ENCODE measurements at places on chromosomes 6 and 20.
A peak's percentile ranks its signal among the peaks of the same experiment; 100 is the strongest.

DNA sequence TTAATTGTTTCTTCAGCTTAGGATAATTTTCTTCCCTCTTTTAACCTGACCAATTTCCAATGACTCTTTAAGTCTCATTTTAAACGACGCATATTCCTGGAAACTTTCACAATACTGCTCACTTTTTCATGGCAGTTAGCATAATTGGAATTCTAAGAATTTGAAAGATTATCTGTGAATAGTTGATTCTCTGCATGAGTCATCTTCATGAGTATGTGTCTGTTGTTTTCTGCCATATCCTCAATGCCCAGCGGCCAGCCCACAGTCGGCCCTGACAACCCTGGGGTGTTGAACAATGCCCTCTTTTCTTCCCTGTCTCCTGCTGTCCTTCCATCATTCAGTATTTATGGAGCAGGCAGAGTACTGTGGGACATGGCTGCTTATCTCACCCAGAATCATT is 554.2 kb downstream of the CDH26 start:
- no peak for DNase-seq

DNA sequence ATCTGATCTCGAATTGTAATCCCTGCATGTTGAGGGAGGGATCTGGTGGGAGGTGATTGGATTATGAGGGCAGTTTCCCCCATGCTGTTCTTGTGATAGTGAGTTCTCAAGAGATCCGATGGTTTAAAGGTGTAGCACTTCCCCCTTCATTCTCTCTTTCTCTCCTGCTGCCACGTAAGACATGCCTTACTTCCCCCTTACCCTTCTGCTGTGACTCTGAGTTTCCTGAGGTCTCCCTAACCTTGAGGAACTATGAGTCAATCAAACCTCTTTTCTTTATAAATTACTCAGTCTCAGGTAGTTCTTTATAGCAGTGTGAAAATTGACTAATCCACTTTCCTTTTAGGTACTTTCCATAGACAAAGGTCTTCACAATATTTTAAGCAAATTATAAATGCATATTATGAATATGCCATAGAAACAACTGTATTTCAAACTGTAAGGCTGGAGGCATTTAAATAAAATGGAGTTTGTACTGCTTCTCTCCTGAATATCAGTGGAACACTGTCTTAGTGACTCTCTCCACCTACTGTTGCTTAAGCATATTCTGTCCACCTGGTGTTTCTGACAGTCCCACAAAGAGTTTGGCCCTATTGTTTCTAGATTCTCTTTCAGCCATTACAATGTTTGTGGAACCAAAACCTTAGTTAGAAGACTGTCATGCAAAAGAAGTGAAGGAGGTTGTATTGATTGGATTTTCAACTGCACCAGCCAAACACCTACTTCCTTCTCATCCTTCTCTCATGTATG is 24.3 kb upstream of the IL17A start:
- DNase-seq, result no peak

DNA sequence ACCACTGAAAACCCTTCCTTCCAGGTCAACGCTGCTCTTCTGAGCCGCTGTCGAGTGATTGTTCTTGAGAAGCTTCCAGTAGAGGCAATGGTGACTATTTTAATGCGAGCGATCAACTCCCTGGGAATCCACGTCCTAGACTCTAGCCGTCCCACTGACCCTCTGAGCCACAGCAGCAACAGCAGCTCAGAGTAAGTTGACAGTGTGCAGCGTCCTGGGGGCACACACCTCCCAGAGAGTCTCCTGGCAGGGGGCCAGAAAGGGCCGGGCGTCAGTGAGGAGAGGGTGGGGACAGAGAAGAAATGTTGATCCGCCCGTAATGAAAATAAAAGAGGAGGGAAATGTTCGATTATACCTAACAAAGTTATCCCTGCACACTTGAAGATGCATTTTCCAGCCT is 5.0 kb downstream of the WRNIP1 start:
- no peak for DNase-seq

DNA sequence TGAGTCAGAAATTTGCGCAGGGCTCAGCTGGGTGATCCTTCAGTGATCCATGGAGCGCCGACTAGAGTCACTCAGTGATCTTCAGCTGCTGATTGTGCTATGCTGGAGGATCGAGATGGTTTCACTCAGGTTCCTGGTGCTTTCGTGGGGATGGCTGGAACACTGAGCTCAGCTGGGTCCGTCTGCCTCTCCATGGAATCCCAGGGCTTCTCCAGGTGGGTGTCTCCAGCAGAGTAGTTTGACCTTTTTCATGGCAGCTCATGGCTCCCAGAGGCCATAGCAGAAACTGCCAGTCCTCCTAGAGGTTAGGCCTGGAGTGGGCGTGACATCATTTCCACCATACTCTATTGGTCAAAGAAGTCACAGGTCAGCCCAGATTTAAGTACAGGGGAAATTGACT is 88.8 kb upstream of the SIRPA start:
- DNase-seq, result no peak

- DNase-seq, result peak; percentile 74
These were observed 6.6 kb upstream of the GUCA1A start for GRCh38 chr6:42166444-42167141.

DNA sequence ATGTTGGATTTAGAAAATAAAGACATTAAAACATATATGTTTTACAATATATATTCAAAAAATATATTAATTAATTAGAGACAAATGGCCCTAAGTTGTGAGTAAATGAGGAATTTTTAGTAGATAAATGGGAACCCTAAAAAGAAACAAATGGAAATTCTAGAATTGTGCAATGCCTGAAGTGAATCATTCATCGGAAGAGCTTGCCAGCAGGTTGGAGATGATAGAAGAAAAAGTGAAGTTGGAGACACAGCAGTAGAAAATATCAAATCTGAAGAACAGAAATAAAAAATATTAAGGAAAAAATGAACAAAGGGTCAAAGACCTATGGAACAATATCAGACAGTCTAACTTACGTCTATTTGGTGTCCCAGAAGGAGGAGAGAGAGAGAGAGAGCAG is 109.4 kb upstream of the NEDD9 start:
- no peak for DNase-seq

DNA sequence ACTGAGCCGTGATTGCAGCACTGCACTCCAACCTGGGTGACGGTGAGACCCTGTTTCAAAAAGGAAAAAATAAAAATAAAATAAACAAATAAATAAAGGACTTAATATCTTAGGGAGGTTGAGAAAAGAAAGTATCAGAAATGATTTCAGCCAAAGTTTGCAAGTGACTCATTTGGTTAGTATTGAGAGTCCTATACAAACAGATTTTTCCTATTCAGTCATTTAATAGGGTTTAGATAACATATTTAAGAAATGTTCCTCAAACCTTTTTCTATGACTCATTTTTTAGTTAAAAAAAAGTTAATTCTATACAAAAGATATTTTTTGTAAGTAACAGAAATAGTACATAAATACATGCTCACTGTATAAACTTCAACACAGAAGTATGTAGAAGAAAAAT is 235.1 kb downstream of the GJA1 start:
- DNase-seq, result no peak

GRCh38 chr20:19742974-19743639 is 15.0 kb upstream of the RIN2 start:
- peak; percentile 36 for DNase-seq

DNA sequence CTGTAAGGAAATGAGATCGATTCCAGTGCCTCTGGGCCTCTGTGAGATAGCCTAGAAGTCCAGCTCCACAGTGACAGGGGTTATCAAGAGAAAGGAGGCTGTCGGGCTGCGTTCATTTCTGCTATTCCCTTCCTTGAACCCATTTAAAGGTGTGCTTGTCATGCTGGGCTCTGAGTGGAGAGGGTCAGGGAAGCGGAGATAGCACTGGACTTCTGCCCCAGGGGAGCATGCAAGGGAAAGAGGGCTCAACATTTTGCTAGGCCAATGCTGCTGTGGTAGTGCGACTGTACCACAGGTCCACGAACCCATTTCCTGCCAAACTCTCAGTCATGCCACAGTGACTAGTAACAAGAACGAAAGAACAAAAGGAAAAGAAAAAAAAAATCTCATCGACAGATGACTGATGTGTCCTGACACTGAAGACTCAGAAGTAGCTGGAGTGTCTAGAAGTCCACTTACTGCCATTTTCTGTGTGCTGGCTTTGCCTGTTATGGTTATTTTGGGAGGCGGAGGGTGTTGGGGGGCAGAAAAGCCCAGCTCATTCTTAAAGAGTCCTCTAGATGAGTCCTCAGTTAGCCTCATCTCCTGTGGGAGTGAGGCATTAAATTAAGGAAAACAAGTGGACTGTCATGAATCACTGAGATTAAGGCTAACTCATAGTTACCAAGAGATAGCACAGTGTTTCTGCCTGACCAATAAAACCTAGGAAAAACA is 8.1 kb downstream of the NEDD9 start:
- DNase-seq, result no peak

GRCh38 chr20:23493172-23493772 is 2.4 kb downstream of the CST8 start:
- no peak for DNase-seq

DNA sequence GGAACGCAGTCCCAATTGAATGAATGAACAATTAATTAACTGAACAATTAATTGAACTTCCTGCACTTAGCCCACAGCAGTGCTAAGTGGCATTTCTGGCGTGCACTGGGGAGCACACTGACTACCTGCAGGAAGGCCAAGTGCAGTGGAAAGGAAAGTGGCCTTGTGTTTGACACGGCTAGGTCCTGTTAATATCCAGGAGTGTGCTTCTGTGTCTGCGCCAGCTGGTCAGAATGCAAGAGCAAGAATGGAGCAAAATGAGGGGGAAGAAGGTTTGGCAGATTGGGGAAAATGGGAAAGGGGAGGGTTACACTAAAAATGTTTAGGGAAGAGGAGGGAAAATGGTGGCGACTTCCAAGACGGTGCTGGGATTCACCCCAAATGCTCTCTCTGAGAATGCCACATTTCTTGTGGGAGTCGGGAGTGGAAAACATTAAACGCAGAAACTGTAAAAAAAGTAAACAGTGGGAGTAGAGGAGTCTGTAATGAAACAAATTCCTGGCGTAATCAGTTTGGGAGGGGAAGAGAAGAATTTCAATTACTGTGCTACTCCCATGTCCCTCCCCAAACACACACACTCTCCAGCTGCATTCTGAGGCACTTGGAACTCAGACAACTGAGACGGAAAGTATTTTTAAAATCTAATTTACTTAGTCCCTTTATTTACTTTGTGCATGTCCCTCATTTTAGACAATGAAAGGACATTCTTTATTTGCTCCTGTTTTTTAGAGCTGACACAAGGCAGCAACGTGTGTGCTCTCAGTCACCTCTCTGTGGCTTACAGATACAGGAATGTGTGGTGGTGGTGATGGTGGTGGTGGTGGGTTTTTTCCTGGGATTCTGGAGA is 64.1 kb downstream of the CLIC5 start:
- no peak for DNase-seq

GRCh38 chr6:165663377-165663735 is 315 bp upstream of the PDE10A start:
- no peak for DNase-seq

DNA sequence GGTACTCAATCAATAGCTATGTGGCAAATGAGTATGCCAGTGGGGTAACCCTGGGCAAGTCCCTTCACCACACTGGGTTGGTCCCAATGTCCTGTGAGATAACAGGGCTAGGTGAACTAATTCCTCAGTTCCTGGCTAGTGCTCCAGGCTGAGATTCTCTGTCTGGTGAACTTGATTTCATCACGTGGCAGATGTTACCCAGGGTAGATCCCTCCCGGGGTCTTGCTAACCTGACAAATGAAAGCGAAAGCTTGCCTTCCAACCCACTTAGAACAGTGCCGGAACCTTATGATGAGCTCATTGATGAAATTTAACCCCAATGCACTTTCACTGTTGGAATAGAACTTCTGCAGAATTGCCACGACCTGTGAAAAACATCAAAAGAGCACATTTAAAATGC is 6.6 kb upstream of the ANKRD60 start:
- DNase-seq, result no peak

- DNase-seq, result no peak
These were observed 610.4 kb upstream of the IMPG1 start for GRCh38 chr6:76682842-76683241.

DNA sequence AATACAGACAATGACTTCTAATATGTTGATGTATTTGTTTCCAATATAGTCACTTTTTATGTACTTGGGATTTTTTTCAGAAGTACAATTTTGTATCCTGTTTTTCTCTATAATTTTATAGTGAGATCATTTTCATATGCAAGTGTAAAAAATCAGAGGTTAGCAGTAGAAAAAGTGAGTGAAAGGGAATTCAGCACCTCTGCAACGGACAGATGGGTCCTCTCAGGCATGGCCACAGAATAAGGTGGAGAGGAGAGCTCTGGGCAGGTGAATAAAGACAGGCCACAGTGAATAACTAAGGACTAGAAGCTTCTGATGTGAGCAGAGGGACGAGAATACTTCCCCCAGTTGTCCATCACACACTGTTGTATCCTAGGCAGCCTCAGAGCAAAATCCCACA is 210.1 kb upstream of the CNR1 start:
- DNase-seq, result no peak

DNA sequence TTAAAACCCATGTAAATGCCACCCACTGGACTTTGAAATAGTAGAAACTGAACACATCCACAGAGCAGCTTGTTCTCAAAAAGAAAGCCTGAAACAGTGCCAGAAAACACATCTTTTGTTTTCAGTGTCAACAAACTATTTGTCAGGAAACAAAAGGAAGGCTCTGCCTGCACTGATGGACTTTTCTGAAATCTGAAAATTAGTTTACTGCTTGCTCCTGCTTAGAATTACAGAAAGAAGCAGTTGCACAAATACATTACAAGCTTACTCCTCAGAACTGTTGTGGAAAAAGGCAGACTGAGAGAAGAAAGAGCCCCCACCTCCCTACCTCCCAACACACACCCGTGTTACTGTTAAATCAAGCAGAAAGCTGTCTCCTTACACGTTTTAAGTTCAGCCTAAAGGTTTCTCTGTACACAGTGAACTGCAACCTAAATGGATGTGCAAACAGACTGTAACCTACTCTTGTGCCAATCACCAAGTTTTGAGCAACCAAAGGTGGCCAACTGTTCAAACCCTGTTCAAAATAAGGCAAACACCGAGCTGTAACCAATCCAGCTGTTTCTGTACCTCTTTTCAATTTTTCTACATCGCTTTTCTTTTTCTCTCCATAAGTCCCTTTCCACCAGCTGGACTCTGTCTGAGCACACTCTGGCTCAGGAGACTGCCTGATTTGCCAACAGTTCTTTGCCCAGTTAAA is 43.7 kb downstream of the FRK start:
- no peak for DNase-seq

GRCh38 chr6:67757465-67758033 is 877.5 kb upstream of the ADGRB3 start:
- DNase-seq, result no peak

DNA sequence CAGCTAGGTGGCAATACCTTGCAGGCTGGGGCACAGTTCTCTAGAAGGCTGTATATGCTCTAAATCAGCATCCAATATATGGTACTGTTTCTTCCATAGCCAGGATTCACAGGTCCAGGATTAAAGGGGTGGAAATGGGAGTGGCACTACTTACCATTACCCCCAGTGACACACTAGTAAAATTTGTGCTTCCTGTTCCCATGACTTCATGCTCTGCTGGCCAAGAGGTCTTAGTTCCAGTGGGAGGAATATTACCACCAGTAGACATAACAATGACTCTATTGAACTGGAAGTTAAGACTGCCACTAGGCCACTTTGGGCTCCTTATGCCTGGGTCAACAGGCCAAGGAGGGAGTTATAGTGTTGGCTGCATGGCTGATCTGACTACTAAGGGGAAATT is 174.3 kb upstream of the TNFAIP3 start:
- no peak for DNase-seq

GRCh38 chr6:90068264-90068663 is 174.0 kb downstream of the GJA10 start:
- DNase-seq, result no peak

GRCh38 chr20:49448917-49449316 is 33.6 kb downstream of the KCNB1 start:
- DNase-seq, result no peak

Data from NCI-H510A (cell line).